ENCODE measurements at places on chromosomes 1 and 21.

GRCh38 chr1:229940684-229941083 lies 126.4 kb upstream of the GALNT2 start:
- DNase-seq = peak; percentile 75

GRCh38 chr1:161727256-161727924 lies 6.0 kb downstream of the FCRLB start:
- peak; percentile 87 for DNase-seq

- peak; percentile 73 for DNase-seq
Measured at GRCh38 chr1:79982211-79982610, 975.7 kb upstream of the ADGRL4 start.

DNA sequence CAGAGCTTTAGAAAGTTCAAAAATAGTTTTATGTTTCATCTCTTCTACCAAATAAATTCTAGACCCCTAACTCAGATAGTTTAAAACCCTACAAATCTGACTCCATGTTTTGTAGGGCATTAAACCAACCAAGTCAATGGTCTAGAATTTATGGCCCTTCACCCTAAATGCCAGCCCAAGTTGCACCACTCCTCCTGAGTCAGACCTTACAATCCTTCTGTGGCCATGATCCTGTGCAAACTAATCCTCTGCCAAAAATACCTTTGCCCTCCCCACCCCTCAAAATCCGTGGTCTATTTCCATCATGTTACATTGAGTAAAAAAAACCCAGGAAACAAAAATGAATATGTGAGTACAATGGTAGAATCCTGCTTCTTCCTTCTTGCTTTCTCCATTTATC lies 179.3 kb downstream of the NR5A2 start:
- no peak for DNase-seq

DNA sequence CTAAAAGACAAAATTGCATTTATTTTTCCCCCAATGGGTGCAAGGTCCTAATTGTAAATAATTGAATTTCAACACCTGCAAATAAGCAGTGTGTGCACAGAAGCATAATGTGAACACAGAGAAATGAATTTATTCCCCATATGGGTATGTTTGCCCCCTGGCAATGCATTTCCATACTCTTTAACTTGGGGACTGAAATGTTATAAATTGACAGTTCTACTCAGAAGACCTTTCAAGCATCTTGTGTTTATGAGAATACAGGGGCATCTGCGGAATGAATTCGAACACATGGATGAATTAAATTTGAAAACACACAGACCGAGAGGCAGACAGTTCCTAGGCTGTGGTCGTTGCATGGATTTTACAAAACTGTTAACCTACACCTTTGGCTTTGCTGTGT lies 3.5 kb downstream of the PBX1 start:
- peak; percentile 52 for DNase-seq

- DNase-seq = no peak
Measured at GRCh38 chr21:44528634-44528995, 11.4 kb downstream of the KRTAP10-1 start.

DNA sequence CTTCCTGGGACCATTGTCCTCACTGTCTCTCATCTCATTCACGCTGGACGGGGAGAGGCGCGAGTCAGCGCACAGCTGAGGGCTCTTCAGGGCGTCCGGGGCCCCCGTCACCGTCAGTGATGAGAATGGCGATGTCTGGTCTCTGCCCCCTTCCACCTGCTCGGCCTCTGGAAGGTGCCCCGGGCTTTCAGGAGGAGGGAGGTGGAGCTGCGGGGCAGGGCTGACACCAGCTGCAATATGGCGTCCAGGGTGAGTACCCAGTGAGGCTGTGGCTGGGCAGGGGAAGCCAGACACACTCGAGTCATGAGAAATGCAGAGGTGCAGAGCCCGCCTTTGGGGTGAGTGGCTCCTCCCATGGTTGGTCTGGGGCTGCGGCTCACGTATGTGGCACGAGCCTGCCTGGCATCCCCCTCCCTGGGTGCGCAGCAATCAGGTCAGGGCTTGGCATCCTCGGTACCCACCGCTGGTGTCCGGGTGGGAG lies 15.1 kb downstream of the MORN1 start:
- DNase-seq = no peak

- DNase-seq = no peak
Measured at GRCh38 chr1:174794861-174795260, 204.9 kb upstream of the CACYBP start.

GRCh38 chr1:177423090-177423489 lies 252.3 kb downstream of the BRINP2 start:
- no peak for DNase-seq

- peak; percentile 20 for DNase-seq
Measured at GRCh38 chr1:165842671-165843129, 15.3 kb downstream of the UCK2 start.

All from astrocyte of the spinal cord (primary cell).